Renal pelvis (tissue), 12 donors: ENCODE measurements at places on chromosomes 11 and 22. TPM values are rescaled to one million over a fixed set of nuclear protein-coding genes. Genes with fewer than 3 reads are reported as not detected.

- DNase-seq, result no peak
Measured at GRCh38 chr11:22510741-22511140, 114.9 kb downstream of the FANCF start.

The APOA4 gene
- 0.06 TPM for polyA plus RNA-seq

DNA sequence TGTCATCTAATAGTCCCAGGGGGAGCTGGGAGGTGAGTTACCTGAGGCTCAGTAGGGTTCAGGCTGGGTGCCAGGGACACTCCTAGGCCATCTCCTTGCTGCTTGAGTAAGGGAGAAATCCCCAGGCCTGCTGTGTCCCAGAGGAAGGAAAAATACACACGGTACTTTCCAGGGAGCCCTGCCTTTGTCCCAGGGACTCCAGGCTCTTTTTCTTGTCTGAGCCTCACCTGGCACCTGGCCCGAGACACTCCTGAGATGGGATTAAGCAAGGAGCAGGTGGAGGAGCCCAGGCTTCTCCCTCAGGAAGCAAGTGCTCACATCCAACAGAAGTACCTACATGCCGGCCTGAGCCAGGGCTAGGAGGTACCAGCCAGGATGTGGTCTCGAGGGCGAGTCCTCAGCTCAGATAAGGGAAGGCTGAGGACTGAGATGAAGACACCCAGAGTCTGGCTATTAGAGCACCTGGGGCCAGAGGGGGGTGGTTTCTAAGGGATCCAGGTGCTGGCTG is 899 bp upstream of the KLHDC7B start:
- DNase-seq, result no peak

The NPTXR gene
- polyA plus RNA-seq, result 4.1 TPM

GRCh38 chr11:46477136-46477535 is 85.6 kb upstream of the CHRM4 start:
- DNase-seq, result no peak

DNA sequence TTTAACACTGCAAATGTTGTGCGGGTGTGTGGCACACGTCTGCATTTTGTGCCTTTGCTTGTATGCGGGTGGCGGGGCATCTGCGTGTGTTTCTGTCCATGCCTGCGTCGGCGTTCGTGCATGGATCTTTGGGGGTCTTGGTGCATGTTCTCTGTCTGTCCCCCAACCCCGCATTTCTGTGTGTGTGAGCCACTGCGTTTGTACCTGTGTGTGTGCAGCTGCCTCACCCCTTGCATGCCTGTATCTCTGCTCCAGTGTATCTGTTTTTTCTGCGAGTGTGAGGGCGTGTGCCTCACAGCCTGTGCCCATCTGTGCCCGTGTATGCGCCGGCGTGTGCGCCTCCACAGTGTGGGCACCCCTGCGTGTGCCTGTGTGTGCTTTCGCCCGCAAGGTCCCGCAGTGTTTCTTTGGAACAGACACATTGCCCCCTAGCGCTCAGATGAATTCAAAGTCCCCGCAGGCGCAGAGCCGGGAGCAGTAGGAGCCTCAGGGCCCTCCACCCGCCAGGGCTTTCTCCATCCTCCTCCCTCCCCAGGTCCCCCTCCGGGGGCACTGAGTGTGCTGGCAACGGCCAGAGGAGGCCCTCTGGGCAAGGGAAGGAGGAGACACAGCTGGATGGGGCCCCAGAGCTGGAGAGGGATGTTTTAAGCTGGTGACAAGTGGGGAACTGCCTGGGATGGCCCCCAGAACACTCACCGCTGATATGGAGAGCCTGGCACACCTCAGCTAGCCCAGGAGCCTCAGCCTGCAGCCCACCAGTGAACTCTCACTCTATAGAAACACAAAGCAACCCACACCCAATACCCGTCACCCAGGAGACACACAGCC is 3.1 kb upstream of the MN1 start:
- DNase-seq, result no peak

DNA sequence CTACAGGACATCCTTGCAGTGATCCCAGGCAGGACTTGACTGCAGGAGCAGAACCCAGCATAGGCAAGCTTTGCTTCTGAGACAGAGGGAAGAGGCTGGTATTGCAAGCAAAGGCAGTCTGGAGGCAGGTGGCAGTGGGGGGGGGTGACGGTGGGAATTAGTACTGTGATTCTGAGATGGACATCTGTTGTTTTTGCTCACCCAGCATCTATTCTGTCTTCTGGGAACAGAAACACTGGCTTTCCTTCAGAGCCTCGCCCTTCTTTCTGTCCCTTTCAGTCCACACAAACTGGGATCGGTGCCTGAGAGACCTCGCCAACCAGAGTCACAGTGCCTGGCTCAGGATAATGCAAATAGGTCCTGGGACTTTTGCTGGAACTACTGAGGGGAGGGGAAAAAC is 31.2 kb upstream of the RASL10A start:
- no peak for DNase-seq

The CABP7 gene
- polyA plus RNA-seq, result 0.11 TPM

GRCh38 chr11:111521135-111521534 is 6.6 kb downstream of the HOATZ start:
- no peak for DNase-seq

- no peak for DNase-seq
Measured at GRCh38 chr22:43542681-43543521, 131.1 kb downstream of the MPPED1 start.

DNA sequence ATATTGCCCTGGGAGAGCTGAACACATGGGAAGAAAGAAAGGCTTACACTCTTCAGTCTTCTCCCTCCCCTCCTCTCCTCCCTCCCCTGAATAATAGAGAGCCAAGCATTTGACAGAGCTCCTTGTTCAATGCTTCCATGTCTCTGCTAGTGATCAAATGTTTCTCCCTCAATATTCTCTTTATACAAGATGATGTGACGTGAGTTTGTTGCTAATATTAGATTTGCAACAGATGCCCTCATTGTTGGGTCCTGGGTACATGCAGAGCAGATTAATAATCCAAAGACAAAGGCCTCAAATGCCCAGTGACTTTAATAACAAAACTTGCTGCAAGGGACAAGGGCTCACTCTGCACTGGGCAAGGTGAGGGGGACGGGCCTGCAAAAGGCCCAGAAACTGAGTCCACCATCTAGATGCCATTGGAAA is 7.1 kb upstream of the ENDOD1 start:
- no peak for DNase-seq

The CDON gene
- polyA plus RNA-seq, result 30.0 TPM

- no peak for DNase-seq
Measured at GRCh38 chr22:36734171-36735058, 30.9 kb upstream of the CACNG2 start.

- no peak for DNase-seq
Measured at GRCh38 chr22:22818861-22819855, 68.5 kb upstream of the IGLL5 start.
